Activated CD4-positive, alpha-beta T cell treated with anti-CD3 and anti-CD28 coated beads, Interleukin-2, amount 10 ng/mL, durations not matched to agents 24 days and 14 days (primary cell): ENCODE measurements at places on chromosomes 6 and 20.

- no peak for DNase-seq
Observed at GRCh38 chr6:91198588-91199255, 611.9 kb upstream of the MAP3K7 start.

- no peak for DNase-seq
Observed at GRCh38 chr20:46209930-46210671, 92.0 kb downstream of the CD40 start.

DNA sequence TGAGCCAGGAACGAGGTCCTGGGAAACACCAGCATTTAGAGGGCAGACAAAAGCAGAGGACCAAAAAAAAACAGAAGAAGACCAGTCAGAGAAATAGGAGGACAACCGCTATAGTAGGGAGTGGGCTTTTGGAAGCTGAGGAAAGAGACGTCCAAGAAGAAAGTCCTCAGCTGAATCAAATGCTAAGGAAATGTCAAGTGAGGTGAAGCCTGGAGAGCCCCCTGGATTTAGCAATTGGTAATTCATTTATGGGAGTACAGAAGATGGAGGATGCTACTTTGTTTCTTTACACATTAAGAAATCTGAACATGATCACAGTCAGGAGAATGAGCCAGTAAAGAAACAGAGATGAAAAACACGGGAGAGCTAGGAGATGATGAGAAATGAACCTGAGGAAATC lies 41.1 kb downstream of the LRP11 start:
- DNase-seq, result no peak

DNA sequence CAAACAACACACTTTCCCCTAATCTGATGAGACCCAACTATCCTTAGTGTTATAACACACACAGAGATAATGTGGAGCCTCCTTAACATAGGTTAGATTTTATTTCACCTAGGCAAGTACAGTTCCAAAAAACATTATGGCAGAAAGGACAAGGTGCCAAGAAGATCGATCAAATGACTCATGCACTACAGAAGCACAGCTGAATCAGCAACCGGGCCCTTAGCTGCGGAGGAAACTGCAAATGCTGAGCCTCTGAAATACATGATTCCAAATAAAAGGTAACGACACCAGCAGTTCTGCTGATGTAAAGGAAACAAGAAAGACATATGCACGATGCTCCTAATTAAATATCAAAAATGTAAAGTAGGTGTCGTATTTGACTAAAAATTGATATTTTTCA lies 19.9 kb upstream of the MUC21 start:
- DNase-seq, result no peak

DNA sequence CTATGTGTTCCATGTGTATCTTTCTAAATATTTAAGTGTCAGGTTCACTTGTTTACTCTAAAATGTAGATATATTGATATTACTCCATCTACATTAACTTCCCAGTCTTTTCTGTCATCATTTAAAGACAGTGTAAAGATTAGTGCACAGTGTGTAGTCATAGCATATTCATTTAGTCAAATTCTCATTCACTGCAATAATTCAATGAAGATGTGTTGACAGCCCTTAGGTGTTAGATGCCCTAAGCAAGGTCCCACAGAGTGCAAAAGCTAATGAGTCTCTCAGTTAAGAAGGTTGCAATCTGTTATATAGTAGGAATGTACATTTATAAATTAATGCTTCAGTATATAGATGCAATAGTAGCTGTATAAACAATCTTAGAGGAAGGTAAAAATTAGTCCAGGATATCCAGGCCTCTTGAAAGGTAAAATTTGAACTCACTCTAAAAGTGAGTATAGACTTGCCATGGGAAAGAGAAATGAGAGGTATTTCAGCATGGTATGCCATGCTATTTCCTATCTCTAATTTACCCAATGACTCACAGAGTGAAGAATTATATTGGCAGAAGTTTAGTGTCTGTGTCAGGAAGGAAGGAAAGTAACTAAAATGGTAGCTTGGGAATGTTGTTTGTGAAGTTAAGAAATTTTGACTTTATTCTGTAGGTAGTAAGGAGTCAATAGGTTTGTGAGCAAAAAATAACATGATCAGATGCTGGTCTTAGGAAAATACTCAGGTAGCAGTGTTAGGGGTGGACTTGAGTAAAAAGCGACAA lies 969.9 kb upstream of the CITED2 start:
- no peak for DNase-seq

- DNase-seq, result no peak
Observed at GRCh38 chr6:113031591-113032238, 684.6 kb downstream of the RFPL4B start.

GRCh38 chr20:8438748-8439147 lies 306.7 kb downstream of the PLCB1 start:
- no peak for DNase-seq

GRCh38 chr6:91428296-91428695 lies 841.4 kb upstream of the MAP3K7 start:
- DNase-seq, result no peak

- no peak for DNase-seq
Observed at GRCh38 chr6:21665392-21666200, 72.0 kb downstream of the SOX4 start.

GRCh38 chr20:44457016-44457415 lies 18.7 kb upstream of the TTPAL start:
- no peak for DNase-seq

DNA sequence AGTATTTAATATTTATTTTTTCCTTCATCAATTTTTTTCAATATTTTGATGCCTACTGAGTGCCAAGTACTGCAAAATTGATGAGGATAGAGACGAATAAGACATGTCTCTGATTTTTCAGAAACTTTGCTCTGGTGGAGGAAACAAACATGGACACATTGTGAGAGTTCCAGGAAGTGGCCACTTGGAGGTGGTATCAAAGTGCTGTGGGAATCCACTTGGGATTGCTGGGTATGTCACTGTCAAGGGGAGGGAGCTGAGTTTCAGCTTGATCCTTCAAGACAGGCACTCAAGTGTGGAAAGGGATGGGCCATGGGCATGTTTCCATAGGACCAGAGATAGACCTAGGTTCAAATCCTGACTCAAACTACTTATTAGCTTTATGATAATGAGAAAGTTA lies 24.5 kb upstream of the ABCC10 start:
- DNase-seq, result no peak

DNA sequence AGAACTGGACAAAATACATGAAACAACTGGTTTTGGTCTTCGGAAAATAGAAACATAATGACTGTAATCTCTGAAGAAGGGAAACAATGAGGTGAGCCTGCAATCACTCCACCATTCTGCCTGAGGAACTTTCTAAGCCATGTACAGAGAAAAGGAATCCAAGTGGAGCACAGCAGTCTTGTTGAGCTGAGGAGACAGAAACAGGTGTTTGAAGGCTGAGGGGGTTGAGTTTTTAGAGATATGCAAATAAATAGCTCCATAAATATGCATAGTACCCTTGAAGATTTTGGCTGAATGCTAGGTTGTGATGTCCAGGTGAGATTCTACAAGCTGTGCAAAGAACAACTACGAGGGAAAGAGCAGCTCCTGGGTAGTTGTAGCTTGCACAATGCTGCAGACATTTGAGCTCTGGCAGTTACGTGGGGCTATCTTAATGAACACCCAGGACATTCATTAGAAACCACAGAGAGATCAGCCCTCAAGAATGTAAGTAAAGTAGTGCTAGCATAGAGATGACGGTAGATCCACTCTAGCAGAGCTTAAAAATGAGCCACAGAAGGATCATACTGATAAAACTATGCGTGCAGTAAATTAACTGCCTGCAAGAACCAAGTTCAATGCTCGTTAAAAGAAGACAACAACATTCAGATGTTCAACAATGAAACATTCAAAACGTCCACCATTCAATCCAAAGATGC lies 24.3 kb downstream of the TUBB2B start:
- no peak for DNase-seq

- no peak for DNase-seq
Observed at GRCh38 chr20:46252352-46253091, 55.8 kb downstream of the CDH22 start.

DNA sequence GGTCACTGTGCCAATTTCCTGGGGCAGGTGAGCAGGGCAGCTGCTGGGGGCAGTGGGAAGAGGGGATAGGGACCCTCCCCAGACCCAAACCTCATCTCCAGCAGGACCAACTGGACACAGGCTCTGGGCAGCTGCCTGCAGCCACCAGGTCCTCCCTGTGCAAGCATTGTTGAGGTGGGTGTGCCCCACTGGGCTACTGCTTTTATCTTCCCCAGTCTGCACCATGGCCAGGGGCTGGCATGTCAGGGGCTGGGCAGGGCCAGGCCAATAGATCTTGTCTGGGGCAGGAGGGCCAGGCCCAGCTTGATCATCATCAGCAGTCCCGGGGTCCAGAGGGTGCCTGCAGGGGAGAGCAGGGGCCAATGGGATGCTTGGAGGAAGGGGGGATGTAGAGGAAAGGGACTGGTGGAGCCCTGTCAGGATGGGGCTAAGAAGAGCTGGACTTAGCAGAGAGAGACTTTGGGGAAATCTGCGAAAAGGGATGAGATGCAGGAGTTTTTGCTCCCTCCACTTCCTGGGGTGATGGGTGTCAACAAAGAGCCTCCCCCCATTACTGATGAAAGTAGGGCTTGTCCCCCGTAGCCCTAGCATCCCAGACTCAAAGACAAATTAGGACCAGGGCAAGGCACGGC lies 5.7 kb downstream of the EBF4 start:
- DNase-seq, result no peak

DNA sequence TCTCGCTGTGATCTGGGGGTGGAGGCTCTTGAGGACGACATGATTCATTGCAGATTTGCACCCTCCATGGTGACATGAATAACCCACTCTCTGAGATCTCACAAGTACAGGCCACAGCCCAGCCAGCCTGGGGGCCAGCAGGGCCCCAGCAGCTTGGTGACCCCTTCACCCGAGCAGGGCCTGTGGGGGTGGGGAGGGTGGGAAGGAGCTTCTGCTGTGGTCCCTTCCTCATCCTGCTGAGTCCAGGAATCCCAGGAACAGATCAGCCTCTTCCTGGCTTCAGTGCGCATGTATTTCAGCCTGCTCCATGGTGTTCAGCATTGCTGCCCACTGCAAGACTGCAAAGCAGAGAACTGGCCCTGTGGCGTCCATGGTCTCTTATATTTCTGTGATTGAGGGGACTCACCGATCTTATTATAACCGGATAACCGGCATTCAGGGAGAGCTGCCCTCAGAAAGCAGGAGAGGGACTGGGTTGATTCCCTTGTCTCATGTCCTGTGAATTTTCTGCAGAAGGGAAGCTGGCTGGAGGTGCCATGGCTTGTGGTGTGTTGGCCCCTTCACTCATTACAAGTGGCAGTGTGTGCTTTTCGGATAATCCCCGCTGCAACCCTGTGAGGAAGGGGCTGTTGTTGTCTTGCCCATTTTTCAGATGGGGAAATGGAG lies 118.8 kb upstream of the FRMD1 start:
- no peak for DNase-seq

DNA sequence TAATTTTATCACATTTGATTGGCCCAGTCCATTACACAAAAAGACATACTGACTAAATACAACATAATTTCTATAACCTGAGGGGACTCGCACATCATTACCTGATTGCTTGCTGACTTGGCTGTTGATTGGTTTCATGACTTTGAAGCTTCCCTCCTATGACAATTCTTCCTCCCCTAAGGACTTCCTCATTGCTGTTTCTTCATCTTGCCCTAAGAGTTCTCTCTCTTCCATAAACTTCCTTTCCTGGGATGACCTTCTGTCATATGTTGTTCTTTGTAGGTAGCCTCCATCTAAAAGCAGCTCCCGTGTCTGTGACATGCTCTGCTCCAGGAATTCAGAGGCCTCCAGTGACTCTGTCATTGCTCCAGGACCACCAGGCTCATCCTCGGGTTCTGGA lies 22.6 kb downstream of the RSPH3 start:
- DNase-seq, result no peak

- DNase-seq, result peak; percentile 87
Observed at GRCh38 chr6:36120979-36121786, 9.1 kb upstream of the MAPK13 start.

GRCh38 chr6:3337521-3338350 lies 79.0 kb downstream of the PSMG4 start:
- no peak for DNase-seq

DNA sequence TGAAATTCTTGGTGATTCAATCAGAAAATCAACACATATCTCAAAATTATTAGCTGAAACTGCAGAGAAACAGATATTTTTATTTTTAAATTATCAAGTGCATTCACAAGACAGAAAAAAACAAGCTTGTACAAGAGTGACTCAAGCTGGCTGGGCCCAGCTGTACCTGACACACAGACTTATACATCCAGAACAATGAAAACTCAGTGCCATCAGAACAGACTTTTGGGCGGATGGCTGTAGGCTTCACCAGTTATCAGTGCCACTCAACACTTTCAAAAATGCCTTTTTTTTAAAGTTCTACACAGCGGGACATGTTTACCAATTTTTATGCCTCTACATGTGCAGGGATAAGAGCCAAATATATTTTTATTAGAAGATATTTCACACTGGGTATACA lies 102.8 kb downstream of the MYB start:
- no peak for DNase-seq

DNA sequence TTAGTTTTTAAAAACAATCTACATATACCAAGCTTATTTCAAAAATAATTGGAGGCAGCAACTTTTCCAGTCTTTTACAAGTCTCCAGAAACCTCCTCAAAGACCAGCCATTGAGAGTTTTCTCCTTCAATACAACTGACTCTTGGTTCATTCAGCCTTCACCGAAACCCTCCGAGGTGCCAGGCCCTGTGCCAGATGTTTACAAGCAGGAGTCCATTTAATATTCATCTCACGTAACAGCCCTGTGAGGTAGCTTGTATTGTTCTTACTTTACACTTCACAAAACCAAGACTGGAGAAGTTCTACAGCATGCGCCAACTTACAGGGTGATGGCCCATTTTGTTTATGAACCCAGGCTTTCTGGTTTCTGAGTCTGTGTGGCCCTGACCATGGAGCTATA lies 5.5 kb upstream of the NEDD9 start:
- DNase-seq, result no peak

DNA sequence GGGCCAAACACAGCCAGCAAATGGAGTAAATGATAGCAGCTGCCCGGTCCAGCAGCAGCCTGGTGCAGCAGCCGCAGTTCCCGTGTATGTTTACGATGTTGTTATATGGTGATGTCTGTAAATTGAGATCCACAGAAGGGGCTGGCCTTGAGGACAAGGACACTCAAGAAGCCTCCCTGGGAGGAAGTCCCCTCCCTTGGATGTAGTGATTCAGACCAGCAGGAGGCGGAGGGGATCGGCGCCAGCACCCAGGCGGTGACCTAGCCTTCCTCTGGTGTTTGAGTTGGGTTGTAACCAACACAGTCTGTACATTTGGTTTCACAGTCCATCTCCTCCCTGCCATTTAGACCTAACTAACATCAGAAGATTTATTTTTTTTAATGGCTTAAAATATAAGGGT lies 187.8 kb downstream of the SYNDIG1 start:
- no peak for DNase-seq
